Fibroblast of lung (primary cell): ENCODE measurements at places on chromosomes 6 and 20.

GRCh38 chr6:119647309-119647708, 297.7 kb upstream of the MAN1A1 start:
- peak; percentile 77 for DNase-seq

- DNase-seq: no peak
Measured at GRCh38 chr20:49924247-49924646, 8.9 kb upstream of the SPATA2 start.

GRCh38 chr6:138577151-138577915, 78.0 kb upstream of the NHSL1 start:
- no peak for DNase-seq

DNA sequence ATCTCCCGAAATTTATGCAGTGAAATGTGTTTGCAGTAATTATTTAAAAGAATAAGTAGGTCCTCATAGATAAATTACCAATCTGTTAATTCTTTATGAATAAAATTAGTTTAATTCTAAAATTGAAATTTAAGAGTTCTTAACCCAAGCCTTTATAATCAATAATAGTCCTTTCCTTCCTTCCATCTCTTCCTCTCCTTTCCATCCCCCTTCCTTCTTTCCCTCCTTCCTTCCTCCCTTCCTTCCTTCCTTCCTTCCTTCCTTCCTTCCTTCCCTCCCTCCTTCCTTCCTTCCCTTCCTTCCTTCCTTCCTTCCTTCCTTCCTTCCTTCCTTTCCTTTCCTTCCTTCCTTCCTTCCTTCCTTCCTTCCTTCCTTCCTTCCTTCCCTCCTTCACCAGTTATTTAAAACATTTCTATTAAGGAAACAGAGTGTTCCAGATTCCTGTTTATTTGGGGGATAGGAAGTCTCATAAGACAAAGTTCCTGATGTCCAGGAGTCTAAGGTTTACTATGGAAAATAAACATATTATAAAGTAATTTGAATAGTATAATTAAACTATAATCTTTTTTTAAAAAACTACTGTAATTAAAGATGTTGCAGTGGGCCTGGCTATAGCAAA, 285.3 kb upstream of the NOX3 start:
- DNase-seq: no peak

DNA sequence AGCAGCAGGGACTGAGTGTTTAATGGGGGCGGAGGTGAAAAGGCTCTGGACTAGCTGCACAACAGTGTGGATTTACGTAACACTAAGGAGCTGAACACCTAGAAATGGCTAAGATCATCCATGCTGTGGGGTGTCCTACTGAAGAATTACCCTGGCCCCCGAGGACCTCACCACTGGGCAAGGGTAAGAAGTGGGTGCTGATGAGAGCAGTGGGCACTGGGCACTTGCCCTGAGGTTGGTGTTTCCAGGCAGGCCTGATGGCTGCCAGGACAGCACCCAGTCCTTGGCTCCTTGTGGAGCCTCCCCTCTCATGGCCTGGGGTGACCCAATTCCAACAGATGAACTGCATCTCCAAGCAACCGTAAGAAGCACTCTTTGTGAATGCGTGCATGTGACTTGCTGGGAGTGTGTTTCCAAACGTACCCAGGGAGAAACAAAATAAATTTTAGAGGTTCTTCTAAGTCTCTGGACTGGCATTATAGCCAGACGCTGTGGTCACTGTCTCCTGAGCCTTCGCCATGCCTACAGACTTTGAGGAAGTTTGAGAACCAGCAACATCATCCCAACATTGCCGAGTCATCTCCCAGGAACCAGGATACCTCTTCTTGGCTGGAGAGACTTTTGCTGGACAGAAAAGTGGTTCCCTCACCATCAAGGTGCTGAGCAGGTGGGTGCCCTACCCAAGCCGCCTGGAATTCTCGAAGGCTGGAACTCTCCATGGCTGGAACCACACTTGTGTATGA, 245.9 kb downstream of the ERMARD start:
- DNase-seq: no peak
